Gastroesophageal sphincter (tissue), 4 donors: ENCODE measurements at places on chromosomes 7 and 10. TPM values are rescaled to one million over a fixed set of nuclear protein-coding genes. Genes with fewer than 3 reads are reported as not detected.

GRCh38 chr7:105084581-105084980, 70.6 kb downstream of the KMT2E start:
- no peak for ATAC-seq

DNA sequence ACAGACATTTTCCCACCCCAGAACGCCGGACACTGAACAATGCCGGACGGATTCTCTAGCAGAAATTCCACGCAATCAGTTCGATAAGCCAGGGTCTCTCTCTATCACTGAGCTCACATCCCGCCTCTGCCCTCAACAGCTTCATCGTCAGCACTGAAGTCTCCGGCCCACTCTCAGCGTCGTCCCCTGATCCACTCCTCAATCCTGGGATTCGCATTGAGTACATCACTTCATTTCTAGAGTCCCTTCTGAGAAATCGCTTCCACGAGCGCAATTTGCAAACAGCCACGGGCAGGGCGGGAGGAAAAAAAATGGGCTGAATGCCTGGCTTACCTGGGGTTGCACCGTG, 365 bp downstream of the YME1L1 start:
- peak; percentile 2 for ATAC-seq

GRCh38 chr7:1458683-1459511, at the start of gene MICALL2:
MICALL2 (minus strand) TSS chr7:1459470; CDS start chr7:1459326, 144 bp downstream.
- peak; percentile 52 for ATAC-seq

- ATAC-seq: no peak
Observed at GRCh38 chr7:93055543-93056107, 62.2 kb downstream of the SAMD9 start.

DNA sequence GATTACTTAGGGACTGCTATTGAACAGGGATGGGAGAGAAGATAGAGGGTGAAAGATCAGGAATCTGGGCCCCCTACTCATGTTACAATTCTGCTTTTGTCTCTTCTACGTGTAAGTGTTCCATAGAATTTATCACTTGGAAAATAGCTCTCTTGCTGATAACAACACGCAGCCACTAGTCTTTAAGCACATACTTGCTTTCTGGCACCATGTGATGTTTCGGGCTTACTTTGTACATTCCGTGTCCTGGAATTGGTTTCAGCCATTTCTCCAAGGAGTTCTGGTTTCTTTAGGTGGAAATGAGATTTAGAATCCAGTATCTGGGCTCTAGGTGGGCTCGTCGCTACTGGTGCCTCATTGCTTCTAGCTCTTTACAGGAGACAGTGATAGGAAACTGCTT, 59.7 kb downstream of the TFAM start:
- ATAC-seq: no peak

- ATAC-seq: no peak
Observed at GRCh38 chr10:71234004-71234894, 21.9 kb downstream of the UNC5B start.

DNA sequence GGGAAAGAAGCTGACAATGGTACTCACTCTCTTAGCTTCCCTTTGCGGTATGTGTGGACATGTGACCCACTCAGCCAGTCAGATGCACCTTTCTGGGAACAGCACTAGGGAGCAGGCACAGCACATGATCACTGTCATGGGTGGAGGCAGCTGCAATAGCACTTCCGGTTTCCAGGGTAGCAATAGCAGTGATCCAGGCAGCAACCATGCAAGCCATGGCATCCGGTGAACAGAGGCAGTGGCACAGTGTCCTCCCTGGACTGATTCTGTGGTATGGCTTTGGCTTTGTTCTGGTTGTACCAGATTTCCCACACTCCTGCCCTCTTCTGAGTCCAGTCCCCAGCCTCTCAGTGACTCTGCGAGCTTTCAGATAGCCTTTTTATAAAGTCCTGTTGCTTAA, 86.8 kb upstream of the NAMPT start:
- peak; percentile 43 for ATAC-seq

DNA sequence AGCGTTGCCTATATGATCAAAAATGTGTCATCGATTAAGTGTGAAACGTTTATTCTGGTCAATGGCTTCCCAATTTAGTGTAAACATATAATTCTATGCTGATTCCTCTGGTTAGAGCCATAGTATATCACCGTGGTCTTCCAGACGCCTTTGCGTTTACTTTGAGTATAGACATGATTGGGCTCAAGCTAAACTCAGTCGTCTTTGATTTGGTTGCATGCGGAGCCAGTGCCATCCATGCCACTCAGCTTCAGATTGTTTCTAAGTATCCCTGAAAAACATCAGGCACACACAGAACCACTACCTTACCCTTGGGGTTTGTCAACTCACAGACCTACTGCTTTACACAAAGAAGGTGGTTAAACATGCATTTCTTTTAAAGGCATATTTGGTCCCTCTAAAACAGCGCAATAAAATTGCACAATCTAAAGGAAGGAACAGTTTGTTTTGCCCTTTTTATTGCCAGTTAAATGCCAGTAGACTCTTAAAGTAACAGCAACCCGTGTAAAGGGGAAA, 273.6 kb upstream of the KLF6 start:
- ATAC-seq: no peak

GRCh38 chr10:79073784-79074432, 5.1 kb downstream of the ZMIZ1 start:
- ATAC-seq: no peak

GRCh38 chr7:97009753-97010732, 4.7 kb downstream of the DLX6 start:
- no peak for ATAC-seq

- ATAC-seq: no peak
Observed at GRCh38 chr10:66927971-66928770, 2.3 kb downstream of the LRRTM3 start.

DNA sequence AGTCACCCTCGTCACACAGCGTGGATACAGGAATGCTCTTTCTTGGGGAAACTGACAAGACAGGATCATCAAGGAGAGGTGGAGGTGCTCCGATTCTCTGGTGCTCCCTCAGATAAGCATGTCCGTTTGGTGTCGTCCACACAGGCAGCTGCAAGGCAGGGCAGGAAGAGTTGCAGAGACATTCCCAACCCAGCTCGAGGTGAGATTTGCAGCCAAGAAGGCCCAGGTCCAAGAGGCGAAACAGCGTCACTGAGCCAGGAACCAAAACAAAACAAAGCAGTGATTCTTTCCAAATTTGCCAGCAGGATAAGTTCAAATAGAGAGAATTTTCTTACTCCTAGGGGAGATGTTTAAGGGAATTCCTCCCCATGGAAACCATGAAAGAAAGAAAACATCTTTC, 386.5 kb upstream of the PFKP start:
- no peak for ATAC-seq

DNA sequence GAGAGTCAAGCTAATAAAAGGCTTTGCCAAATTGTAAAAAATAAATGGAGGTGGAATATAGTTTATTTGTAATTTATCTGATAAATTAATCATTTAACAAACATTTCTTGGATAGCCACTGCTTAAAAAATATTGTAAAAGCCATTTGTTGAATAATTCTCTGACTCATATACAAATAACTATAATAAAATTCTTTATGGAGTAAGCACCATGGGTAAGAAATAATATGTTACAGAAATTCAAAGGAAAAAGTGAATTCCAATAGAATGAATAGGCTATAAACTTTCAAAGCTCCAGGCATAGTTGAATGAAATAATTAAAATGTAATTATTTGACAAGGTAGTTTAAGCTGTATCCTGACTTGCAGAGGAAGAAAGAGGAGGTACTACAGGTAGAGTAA, 291.4 kb upstream of the TMEM229A start:
- no peak for ATAC-seq

The BTBD16 gene
- total RNA-seq: not detected

The PPP3CB gene
- total RNA-seq: 69.2 TPM
